ENCODE measurements at places on chromosomes 7 and 10.

- DNase-seq = no peak
Observed at GRCh38 chr7:30389791-30390190, 88.8 kb downstream of the NOD1 start.

GRCh38 chr7:101628522-101628921 is 574 bp downstream of the MYL10 start:
- no peak for DNase-seq

- DNase-seq = no peak
Observed at GRCh38 chr10:1308173-1308961, 252.2 kb downstream of the WDR37 start.

DNA sequence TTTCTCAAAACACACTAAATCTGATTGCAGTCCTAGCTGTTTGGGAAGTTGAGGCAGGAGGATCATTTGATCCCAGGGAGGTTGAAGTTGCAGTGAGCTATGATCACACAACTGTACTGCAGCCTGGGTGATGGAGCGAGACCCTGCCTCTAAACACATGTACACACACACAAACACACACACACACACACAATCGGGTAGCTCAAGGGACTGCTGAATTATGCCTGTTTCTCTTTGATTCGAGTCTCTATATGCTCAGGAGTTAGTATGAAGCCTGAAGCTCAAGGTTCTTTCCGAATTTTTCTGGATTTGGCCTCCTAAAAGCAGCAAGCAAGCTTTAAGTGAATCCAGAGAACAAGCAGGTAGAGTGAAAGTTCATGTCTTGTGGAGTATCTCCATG is 22.5 kb downstream of the PRTFDC1 start:
- DNase-seq = no peak

GRCh38 chr7:2862831-2863361 is 18.8 kb upstream of the GNA12 start:
- no peak for DNase-seq

GRCh38 chr10:97069576-97070362 is 116.0 kb downstream of the SLIT1 start:
- no peak for DNase-seq

GRCh38 chr10:75283078-75283670 is 47.4 kb upstream of the COMTD1 start:
- no peak for DNase-seq

DNA sequence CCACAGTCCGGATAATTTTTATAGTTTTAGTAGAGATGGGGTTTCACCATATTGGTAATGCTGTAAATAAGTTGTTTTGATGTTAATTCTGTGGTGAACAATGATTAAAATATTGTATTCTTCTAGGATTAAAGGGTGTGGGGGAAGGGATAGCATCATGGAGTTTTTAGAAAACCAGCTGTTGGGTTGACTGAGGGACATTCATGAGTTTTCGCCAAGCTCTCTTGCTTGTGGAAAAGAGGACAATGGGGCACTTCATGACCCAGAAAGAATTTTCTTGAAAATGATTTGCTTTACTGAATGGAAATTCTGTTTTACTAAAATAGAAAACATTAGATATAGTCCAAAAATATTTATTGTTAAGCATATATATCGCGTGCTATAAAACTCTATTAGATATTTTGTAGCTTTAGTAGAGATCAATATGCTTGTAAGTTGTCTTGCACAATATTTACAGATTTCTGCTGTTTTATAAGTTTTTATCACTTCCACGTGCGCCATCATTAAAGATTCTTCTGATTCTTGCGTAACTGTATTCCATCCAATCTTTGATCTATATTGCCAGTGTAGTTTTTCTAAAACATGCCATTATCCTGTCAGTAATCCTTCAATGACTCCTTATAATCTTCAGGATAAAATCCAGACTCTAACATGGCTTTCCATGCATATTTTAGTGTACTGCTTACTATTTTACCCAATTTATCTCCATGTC is 41.8 kb downstream of the LCOR start:
- DNase-seq = no peak

DNA sequence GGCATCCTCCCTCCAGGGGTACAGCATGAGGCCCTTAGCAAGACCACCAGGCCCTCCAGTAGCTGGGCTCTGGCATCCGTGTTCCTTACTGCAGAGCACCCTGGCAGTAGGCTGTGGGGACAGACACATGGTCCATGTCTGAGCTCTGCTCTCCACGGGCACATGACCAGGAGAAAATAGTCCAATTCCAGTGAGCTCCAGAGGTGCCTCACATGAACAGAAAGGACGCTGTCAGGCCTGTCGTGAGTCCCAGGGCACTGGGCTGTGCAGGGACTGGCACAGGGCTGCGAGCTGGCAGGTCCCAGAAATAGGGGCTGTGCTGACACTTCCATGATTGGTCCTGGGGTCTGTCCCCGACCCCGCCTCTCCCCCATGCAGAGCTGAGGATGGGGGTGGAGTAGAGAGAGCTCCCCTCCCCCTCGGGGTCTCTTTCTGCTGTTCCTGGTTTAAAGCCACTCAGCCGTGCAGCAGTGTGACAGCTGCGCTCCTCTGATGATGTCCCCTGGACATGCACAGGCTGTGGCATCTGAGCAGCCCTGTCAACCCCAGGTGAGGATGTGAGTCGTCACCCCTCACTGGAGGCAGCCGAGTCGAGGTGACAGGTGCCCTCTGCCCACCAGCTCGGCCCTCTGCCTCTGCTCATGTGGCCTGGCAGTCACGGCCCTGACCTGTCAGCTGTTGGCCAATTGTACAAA is 25.2 kb upstream of the ZNF488 start:
- no peak for DNase-seq

- no peak for DNase-seq
Observed at GRCh38 chr7:98294326-98294725, 12.8 kb downstream of the BRI3 start.

- peak; percentile 35 for DNase-seq
Observed at GRCh38 chr7:49852619-49853462, 79.4 kb downstream of the VWC2 start.

DNA sequence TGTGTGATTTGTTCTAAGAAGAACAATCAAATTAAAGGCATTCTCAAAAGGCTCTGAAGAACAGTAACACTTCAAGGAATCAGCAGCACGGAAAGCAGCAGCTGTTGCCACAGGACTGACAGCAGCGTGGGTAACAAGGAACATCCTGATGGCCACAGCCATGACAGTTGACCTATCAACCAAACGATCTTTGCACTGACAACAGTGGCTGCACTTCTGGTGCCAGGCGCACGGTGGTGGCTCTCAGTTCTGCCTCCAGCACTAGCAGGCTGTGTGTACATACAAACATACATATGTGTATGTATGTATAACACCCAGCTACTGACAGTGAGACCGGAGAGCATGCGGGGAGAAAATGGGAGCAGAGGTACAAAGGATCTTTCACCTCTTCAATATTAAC is 114.1 kb downstream of the ZFAND4 start:
- DNase-seq = no peak

- no peak for DNase-seq
Observed at GRCh38 chr7:30932562-30932961, 20.9 kb downstream of the AQP1 start.

DNA sequence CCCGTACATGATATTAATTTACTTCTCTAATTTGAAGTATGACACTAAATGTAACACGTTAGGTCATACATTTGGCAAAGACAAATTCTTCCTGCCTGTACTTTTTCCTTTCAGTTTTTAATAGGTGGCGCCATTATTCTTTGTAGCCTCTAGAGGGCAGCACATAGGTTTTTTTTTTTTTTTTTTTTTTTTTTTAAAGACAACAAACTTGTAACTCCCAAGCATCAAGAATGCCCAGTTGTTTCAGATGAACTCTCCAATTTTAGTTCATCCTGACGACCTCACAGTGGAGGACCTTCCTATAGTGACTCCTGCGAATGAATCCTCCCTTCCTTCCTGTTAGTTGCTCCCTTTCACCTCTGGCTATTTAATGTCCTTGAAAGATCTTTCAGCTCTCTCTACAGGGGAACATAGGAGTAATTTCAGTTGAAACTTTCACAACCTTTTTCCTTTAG is 139.3 kb upstream of the HDAC9 start:
- no peak for DNase-seq

DNA sequence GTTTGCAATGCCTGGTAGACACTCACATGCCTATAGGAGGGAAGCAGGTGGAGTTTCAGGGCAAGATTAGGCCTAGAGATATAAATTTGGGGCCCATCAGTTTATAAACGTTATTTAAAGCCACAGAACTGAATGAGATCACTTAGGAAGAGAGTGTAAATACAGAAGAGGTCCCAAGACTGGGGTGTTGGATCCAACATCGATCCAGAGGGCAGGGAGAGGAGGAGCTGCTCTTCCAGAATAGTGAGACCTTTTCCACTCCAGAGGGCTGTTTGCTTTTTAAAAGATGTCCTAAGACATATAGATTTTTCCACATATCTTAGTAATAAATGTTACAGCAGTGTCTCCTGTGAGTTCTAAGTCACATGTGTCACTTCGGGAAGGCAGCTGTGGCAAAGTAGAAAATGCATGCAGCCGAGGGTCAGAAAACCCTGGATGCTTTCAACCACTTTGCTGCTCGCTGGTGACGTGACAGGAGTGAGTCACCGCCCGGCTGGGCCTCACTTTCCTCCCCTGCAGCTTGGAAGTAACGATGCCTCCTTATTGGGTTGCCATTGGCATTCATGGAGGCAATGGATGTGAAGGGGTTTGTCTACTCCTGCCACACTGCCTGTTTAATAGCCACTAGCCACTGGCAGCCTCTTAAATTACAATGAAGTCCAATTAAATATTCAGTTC is 95.4 kb downstream of the TRIL start:
- DNase-seq = no peak

GRCh38 chr10:64458306-64458705 is 937.1 kb downstream of the REEP3 start:
- no peak for DNase-seq

- DNase-seq = no peak
Observed at GRCh38 chr10:5576780-5577624, 52.2 kb downstream of the CALML3 start.

All from forelimb muscle (tissue), 1 donor.